ENCODE measurements at places on chromosomes 5 and 9. TPM values are rescaled to one million over a fixed set of nuclear protein-coding genes. Genes with fewer than 3 reads are reported as not detected.
A peak's percentile ranks its signal among the peaks of the same experiment; 100 is the strongest.

DNA sequence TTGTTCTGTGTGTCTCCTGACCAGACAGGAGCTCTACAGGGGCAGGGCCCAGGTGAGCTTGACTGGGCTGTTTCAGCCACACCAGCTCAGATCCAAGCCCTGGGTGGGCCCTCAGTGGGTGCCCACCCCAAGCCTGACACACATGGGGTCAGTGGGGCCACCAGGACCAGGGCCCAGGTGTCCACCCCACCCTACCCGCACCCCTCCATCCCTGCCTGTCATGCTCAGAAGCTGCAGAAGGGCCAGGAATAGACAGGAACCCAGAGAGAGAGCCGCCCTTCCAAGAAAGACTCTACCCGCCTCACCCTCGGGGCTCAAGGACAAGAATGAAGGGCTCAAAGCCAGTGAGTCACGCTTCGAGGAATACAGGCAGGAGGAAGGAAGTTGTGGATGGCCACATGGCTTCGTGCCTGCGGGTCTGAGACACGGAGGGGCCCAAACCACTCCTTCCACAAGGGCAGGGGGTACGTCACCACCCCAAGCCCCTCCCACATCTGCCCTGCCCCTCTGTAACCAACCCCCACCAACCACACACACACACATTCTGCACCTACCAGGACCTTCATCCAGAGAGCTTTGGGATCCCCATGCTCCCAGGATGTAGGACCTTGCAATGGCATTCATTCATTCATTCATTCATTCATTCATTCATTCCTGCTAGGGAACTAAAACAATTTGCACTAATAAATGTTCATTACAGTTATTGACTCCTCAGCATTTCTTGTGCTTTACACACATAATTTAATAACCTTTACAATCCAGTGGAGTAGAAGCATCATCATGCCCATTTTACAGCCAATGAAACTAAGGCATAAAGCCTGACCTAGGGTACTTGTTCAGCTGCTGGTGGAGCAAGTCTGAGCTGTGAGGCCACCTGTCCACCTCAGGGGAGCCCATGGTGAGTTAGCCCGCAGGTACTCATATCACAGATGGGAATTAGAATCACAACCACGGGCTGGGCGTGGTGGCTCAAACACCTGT, 55.9 kb upstream of the STXBP1 start:
- peak overlapping the region; percentile 79 for H3K4me3 ChIP-seq
- H3K27me3 ChIP-seq, result no peaks in the 10 kb centered on the region
- peak; percentile 69 for DNase-seq
- H3K36me3 ChIP-seq, result no peaks in the 10 kb centered on the region
- H3K27ac ChIP-seq, result peak overlapping the region; percentile 76

- peaks cover 4% of the 10 kb centered on the region for H3K4me1 ChIP-seq
- H3K27ac ChIP-seq, result no peak overlapping the region
- H3K36me3 ChIP-seq, result no peaks in the 10 kb centered on the region
- H3K27me3 ChIP-seq, result no peaks in the 10 kb centered on the region
- peak; percentile 7 for DNase-seq
These were observed 221.2 kb upstream of the ANKRD55 start for GRCh38 chr5:56454219-56454862.

The ADAMTS6 gene
- total RNA-seq, result 1.6 TPM

The DNAH5 gene
- not detected for total RNA-seq

DNA sequence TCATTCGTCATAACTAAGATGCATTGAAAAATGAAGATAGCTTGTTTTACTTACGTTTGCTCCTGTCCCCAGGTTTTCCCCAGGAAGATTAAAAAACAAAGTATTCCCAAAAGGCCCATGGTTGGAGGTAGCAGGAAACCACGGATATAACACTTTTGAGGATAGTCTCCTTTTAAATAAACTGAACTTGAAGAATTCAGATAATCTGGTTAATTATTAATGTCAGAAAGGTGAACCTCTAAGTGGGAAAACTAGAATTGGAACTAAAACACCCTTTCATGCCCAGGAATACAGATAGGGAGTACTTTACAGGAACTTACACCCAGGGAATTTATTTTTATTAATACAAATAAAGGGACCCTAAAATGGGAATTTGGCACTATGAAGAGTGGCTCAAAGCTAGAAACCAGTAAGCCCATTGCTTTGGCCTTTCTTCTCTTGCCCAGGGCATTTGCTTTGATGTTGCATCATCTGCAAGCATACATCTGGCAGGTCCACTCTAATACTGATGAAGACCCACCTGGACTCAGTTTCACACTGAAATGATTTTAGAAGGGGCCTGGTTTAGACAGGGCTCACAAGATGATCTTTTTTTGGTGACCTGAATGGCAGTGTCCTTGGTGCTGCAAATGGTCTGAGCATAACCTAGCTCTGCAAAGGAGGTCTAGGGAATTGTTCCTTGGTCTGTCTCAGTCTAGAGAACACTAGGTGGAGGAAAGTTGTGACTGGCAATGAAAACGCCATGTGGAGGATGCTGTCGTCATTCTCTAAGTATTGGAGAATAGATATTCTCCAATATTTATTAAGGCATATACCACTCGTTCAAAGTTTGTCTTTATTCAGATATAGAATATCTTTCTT, at the start of gene C5:
Gene C5, minus strand, starts transcription at position 148 of the 861 bp plus-strand sequence. Its CDS starts 29 bp downstream, at position 119.
- no peaks in the 10 kb centered on the region for H3K36me3 ChIP-seq
- H3K4me3 ChIP-seq, result no peak within 1 kb of the TSS
- H3K27me3 ChIP-seq, result no peaks in the 10 kb centered on the region
- H3K27ac ChIP-seq, result no peak within 1 kb of the TSS
- no peak for DNase-seq
- no peaks in the 10 kb centered on the region for H3K4me1 ChIP-seq

DNA sequence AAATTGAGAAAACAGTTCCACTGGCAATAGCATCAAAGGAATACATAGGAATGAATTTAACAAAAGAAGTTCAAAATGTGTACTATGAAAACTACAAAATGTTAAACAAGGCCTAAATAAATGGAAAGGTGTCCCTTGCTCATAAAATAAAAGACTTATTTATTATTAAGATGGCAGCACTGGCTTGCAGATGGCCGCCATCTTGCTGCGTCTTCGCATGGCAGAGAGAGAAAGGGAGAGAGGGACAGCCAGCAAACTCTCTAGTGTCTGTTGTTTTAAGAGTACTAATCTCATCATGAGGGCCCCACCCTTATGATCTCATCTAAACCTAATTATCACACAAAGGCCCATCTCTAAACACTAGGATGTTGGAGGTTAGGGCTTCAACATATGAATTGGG, 47.1 kb downstream of the ABLIM3 start:
- no peak overlapping the region for H3K27ac ChIP-seq
- no peak overlapping the region for H3K4me3 ChIP-seq
- H3K27me3 ChIP-seq, result peaks cover 16% of the 10 kb centered on the region
- DNase-seq, result no peak
- no peaks in the 10 kb centered on the region for H3K36me3 ChIP-seq
- H3K4me1 ChIP-seq, result peaks cover 4% of the 10 kb centered on the region

The SPTAN1 gene
- 304 TPM for total RNA-seq

DNA sequence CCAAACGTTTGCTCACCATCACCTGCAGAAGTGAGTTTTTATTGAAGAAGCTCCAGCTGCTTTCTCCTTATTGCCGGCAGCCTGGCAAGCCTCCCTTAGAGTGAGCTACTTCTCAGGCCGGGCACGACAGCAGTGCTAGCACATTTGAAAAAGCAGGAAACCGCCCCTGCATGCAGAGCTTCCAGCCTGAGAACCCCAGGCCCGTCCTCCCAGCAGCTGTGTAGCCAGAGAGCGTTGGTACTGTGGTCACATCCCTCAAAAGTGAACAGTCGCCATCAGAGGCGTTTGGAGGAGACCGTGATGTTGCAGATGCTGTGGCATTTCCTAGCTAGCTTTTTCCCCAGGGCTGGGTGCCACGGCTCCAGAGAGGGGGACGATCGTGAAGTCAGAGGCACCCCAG, 23.5 kb downstream of the SLC25A25 start:
- H3K4me3 ChIP-seq, result peak overlapping the region; percentile 66
- no peak for DNase-seq
- peaks cover 57% of the 10 kb centered on the region for H3K4me1 ChIP-seq
- peaks cover 3% of the 10 kb centered on the region for H3K36me3 ChIP-seq
- H3K27ac ChIP-seq, result no peak overlapping the region

DNA sequence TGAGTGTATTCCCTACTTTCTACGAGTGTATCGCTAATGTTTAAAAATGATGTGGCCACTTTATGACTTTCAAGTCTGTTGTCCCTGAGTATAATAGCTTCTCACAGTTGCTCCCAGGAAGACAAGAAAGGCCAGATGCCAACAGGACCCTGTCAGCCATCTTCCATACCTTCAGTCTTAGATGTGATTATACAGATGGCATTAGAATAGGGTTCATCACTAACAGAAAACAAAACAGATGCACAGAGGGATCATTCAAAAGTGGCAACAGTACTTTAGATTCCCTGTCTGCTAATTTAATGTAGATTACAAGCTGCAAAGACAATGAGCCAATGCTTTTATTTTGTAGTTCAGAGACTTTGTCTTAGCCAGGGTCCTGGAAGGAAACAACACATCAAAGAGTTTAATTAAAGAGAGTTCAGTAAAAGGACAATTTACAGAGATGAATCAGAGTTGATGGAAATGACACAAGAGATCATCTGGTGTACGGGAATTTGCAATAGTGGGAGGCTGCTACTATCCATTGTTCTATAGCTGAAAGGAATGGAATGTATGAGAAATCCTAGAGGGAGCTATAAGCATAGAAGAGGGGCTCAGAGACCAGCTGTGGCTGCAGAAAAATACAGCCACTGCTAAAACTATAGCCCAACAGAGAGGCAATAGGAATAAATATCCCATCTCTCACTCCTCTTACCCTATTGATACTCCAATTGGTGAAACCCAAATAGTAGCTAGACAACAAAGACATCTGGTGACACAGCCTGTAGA, 393.7 kb upstream of the SMC2 start:
- H3K4me3 ChIP-seq, result no peak overlapping the region
- no peaks in the 10 kb centered on the region for H3K27me3 ChIP-seq
- H3K27ac ChIP-seq, result no peak overlapping the region
- no peaks in the 10 kb centered on the region for H3K4me1 ChIP-seq
- no peak for DNase-seq

The LHX3 gene
- total RNA-seq, result 0.17 TPM

GRCh38 chr5:154494036-154494435, 16.0 kb upstream of the HAND1 start:
- H3K27me3 ChIP-seq, result peaks cover 82% of the 10 kb centered on the region
- no peaks in the 10 kb centered on the region for H3K36me3 ChIP-seq
- no peak overlapping the region for H3K27ac ChIP-seq
- no peak for DNase-seq
- peaks cover 5% of the 10 kb centered on the region for H3K4me1 ChIP-seq
- H3K4me3 ChIP-seq, result no peak overlapping the region

GRCh38 chr9:34332076-34332964, 3.0 kb downstream of the NUDT2 start:
- no peaks in the 10 kb centered on the region for H3K36me3 ChIP-seq
- no peak for DNase-seq
- no peaks in the 10 kb centered on the region for H3K27me3 ChIP-seq
- no peak overlapping the region for H3K4me3 ChIP-seq
- peaks cover 41% of the 10 kb centered on the region for H3K4me1 ChIP-seq
- H3K27ac ChIP-seq, result no peak overlapping the region

DNA sequence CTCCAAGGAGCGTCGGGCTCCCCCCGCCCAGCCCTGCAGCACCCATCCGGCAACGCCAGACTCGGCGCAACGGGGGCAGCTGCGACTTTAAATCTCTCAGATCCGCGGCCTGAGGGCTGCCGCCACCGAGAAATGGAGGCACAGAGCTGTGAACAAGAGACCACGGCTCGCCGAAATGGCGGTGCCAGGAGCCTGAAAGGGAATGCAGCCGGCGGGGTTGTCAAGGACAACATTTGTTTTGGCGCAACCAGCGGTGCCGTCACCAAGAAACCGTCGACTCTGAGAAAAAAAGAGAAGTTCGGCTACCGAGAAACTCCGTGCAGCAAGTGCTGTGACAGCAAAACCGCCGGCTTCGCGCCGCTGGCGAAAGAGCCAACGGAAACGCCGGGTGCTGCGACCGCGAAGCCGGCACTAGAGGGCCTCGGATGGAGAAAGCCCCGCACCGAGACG, 2.1 kb upstream of the ANXA2R start:
- H3K36me3 ChIP-seq, result no peaks in the 10 kb centered on the region
- H3K4me1 ChIP-seq, result peaks cover 63% of the 10 kb centered on the region
- H3K27ac ChIP-seq, result peak overlapping the region; percentile 100

Measured in activated T-cell treated with anti-CD3 and anti-CD28 coated beads, Interleukin-2, amount 50 U/mL, for 72 hours (primary cell).